ENCODE measurements at places on chromosomes 6 and 20. TPM values are rescaled to one million over a fixed set of nuclear protein-coding genes. Genes with fewer than 3 reads are reported as not detected.

Gene THEMIS
- not detected for total RNA-seq

Gene KIAA0408
- total RNA-seq = 33.1 TPM

Gene SLC52A3
- total RNA-seq = 0.82 TPM

Gene BNIP5
- total RNA-seq = not detected

Gene CPXM1
- total RNA-seq = 32.1 TPM

Gene FNDC11
- 0.10 TPM for total RNA-seq

Data from tongue (tissue), 3 donors.